Activated naive CD4-positive, alpha-beta T cell treated with anti-CD3 and anti-CD28 coated beads, Interleukin-2, amount 50 U/mL, for 72 hours (primary cell): ENCODE measurements at places on chromosomes 16 and 17. TPM values are rescaled to one million over a fixed set of nuclear protein-coding genes. Genes with fewer than 3 reads are reported as not detected.

DNA sequence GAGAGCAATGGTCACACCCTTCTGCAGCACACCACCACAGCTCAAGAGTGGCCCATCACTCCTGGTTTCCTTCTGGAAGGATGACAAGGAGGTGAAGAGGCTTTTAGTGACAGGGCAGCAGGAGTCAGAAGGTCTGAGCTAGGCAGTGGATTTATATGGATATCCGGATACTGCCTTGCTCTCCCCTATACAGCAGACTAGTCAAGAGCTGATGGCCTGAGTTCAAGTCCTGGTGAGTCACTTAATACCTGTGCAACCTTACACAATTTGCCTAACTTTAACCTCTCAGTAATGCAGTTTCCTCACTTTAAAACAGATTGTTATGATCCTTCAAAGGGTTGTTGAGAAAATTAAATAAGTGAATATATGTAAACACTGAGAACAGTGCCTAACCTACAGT is 22.9 kb downstream of the MYO18A start:
- no peak for DNase-seq

Gene SLC35G6
- total RNA-seq: not detected

DNA sequence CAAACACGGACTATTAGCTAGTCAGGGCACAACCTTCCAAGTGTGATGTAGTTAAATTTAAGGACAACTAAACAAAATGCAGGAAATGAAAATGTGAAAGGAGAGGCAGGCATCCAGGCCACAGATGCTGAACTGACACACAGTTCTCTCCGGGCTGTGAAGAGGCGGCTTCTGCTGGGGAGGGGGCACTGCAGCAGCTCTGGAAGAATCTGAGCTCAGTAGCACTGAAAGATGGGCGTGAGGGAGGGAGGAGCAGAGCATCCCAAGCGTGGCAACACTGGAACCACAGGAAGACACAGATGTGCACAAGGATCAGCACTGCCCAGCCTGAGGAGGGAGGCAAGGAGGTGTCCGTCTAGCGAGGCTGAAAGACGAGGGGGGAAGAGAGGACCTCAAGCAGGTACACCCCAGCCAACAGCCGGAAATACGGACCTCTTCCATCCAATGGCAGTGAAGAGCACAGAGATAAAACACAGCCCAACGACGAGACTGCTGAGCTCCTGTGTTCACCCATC is 11.4 kb downstream of the MBTPS1 start:
- no peak for DNase-seq

- no peak for DNase-seq
Observed at GRCh38 chr16:60605176-60605575, 1431.1 kb downstream of the CDH8 start.

GRCh38 chr16:66441586-66442375 is 14.7 kb downstream of the BEAN1 start:
- no peak for DNase-seq

Gene C17orf107
- total RNA-seq: 0.59 TPM
